Eye (tissue), 1 donor: ENCODE measurements at places on chromosomes 1 and 21.
A peak's percentile ranks its signal among the peaks of the same experiment; 100 is the strongest.

DNA sequence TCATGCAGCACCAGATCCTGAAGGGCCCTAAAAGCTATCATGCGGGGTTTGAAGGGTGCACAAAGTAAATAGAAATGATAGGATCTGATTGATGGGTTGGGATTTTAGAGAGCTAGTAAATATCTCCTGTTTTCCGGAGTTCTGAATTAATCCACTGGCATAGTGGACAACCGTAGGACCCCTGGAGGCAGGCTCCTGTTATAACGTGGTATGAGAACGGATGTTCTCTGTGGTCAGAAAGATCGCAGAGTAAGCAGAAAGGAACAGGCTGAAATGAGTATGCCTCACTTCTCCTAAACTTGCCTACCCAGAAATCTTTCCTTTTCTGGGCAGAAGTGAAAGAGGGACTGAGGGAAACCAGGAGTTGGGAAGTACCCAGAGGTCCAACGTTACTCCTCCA is 470.8 kb downstream of the AJAP1 start:
- DNase-seq: no peak

DNA sequence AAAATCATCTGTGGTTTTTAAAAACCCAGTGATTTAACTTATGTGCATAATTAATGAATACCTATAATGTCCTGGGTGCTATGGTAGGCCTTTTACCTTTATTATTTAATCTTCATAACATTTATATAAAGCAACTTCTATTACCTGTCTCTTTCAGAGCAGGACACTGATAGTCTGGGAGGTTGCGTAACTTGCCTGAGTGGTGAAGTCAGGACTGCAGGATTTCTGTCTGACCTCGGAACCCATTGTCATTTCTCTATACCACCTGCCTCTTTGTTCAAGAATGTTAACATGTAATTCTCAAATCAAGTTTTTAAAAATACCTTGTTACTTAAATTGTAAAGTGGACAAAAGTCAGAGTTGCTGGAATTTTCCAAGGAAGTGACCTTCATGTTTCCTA is 41.0 kb upstream of the BACH1 start:
- no peak for DNase-seq

DNA sequence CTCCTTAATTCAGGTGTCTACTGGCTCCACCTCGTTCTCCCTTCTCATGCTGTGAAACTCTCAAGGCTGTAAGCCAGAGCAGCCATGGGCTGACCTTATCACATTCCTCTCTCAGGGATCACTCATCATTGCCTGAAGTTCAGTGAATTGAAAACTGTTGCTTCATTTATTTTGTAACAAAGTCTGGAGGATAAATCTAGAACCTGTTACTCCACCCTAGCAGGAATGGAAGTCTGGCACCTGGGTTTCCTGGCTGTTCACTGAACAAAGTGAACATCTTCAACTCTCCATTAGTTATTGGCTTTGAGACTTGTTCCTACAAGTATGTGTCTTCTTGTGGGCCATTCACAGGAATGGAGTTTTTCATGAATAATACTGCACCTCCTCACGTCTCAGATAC is 584.1 kb downstream of the PTPRU start:
- DNase-seq: no peak

DNA sequence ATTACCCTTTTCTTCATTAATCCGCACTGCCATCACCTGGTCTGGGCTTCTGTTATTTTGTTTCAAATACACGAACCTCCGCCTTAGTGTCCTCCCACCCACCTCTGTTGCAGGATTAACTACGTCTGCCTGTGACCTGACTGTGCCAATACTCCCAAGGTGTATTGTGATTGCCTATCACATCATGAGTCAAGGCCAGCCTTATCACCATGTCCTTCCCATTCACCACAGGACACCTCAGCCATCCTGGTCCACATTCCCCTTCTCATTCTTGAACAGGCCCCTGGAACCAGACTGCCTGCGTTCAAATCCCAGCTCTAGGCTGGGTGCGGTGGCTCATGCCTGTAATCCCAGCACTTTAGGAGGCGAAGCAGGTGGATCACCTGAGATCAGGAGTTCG is 14.4 kb downstream of the F11R start:
- no peak for DNase-seq

DNA sequence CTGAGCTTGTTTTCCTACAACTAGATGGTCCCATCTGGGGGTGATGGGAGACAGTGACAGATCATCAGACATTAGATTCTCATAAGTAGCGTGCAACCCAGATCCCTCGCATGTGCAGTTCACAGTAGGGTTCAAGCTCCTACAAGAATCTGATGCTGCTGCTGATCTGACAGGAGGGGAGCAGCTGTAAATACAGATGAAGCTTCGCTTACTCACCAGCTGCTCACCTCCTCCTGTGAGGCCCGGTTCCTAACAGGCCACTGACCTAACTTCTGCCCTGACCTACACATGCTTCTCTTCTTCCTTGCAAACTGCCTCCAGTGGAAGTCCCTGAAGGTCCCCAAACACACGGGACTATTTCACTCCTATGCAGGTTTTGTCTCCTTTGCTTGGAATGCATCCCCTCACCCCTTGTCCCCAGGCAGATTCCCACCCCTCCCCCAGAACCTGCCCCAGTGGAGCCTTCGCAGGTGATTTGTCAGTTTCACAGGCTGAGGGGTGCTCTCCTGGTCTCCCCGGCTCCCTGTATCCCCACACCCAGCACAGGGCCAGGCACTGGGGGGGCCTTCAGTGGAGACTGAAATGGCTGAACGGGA is 5.7 kb upstream of the ZBTB48 start:
- DNase-seq: peak; percentile 17

DNA sequence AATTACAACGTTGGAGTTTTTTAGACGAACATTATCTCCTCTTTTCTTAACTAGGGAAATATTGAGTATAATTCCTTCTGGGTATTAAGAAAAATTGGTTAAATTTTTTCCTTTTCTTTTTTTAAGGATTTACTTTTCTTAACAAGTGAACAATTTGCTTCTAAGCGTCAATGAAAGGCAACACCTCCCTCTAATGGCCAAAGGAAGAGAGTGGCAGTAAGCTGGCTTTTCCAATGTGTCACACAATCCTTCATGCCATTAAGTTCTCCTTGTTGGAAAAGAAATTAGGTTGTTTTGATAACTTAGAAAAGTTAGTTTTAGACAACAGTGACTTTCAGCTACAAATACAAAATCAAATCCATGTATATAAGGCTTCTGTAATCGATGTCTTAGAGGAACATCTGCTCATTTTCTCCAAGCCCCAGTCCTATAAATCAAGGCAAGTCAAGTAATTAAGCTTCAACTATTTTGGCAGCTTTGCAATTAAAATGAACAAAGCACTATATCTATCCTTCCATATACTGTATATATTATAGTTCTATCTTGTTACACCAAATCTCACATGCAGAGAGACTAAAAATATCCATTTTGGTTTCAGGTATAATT is 62.8 kb downstream of the EDEM3 start:
- peak; percentile 81 for DNase-seq

DNA sequence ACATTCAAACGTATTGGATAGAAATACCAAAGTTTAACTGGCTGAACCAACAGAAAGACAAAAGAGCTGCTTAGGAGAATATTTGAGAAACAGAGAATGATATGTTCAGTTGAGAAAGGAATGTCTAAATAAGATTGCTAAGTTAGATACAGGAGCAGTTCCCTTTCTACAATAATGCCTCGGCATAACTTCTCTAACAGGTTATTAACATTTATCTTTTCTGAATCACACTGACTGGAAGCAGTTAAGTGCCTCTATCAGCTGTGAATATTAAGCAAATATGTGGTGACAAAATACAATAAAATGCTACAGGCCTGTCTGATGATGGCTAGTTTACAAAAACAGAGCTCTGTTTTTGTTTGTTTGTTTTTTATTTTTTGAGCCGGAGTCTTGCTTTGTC is 121.9 kb downstream of the KCNK1 start:
- DNase-seq: no peak

DNA sequence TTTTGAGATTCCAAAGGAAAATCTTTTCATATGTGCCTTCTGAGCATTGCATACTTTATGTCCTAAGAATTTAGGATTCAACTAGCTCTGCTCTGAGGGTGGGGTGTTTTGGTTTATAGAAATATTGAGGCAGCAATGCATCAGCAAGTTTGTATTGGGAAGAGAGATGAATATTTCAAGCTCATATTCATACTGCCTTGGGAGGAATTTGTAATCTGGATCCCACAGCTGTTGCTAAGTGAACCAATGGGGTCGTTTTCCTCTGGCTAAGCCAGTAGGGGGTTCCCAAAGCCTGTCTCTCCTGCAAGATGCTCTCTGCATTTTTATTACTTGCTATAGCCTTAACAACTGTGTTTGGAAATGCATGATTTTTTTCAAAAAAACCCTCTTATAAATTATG is 130.6 kb downstream of the SNX7 start:
- peak; percentile 41 for DNase-seq
